ENCODE measurements at places on chromosomes 13 and 19.

DNA sequence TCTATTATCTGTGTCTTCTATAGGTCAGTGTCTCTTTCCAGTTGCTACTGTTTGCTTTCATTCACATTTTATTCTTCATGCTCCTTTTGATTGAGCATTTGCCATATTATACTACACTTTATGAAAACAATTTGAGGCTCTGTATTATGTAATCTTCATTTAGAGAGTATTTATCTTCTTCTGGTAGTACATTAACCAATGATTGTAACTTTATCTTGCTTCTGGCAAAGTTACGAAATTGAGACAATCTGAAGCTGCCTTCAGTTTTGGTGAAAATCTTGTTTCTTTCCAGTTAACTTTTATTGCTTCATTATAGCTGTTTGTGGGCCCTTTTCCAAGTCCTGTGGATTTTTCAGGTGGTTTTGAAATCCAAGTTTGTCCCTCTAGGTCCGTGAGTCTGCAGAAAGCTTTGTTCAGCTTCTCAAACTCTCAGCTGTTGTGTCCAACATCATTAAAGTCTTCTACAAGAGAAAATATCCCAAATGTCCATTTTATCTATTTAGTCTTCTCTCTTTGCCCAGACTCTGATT lies 1255.4 kb upstream of the SPRY2 start:
- no peak for DNase-seq

- DNase-seq, result no peak
Observed at GRCh38 chr19:50657222-50657669, 8.0 kb downstream of the C19orf81 start.

DNA sequence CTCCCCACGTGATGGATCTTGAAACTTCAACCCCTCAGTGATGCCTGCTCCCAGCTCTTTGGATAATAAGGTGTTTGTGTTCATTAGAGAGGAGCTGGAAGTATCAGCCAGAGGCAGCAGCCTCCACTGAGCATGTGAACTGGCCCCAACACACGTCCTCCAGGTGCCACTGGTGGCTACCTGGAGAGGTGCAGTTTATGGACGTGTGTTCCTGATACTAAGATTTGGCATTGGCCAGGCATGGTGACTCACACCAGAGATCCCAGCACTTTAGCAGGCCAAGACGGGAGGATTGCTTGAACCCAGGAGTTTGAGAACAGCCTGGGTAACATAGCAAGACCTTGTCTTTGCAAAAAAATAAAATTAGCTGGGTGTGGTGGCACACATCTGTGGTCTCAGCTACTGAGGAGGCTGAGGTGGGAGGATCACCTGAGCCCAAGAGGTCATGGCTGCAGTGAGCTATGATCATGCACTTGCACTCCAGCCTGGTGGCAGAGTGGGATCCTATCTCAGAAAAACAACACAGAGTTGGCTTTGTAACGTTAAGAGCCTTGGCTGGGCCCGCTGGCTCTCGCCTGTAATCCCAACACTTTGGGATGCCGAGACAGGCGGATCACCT lies 34.4 kb downstream of the SLC25A42 start:
- no peak for DNase-seq

GRCh38 chr19:30330266-30330665 lies 41.9 kb upstream of the ZNF536 start:
- no peak for DNase-seq

DNA sequence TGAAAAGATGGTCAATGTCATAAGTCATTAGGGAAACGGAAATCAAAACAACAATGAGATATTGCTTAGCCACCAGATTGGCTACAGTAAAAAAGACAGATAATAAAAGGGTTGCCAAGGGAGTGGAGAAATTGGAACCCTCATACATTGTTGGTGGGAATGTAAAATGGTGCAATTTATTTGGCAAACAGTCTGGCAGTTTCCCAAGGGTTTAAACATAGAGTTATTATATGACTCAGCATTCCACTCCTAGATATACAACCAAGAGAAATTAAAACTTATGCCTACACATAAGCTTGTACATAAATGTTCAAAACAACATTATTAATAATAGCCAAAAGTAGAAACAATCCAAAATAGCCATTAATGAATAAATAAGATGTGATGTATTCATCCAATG lies 9.9 kb upstream of the ZNF227 start:
- DNase-seq, result no peak

- DNase-seq, result no peak
Observed at GRCh38 chr19:44673510-44673909, 2.2 kb downstream of the CEACAM19 start.

DNA sequence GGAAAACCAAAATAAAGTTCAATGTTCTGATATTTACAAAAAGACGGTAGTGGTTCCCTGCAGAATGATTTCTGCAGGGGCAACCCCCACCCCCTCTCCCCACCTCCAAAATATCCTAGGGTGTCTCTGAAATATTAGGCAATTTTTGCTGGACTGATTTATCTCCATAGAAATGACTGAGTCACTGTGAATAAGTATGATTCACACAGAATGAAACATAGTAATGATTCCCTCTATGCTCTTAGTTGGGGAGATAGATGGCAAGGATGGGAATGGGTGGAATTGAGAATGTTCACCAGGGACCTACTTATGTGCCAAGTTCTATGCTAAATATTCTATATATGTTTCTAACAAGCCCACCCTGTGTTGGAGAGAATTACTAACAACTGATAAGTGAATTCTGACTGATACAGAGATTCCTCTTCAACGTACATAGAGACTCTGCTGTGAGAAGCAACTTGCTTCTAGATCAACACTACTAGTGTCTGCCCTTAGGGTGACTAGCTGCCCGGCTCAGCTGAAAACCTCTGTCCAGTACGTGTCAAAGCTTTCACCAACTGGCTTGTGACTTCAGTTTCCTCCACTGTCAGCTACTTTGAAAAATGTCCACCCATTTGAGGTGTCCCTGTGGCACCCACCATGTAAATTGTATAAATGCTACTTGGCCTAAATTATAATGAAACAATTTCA lies 38.4 kb upstream of the RAP2A start:
- DNase-seq, result no peak

- DNase-seq, result no peak
Observed at GRCh38 chr13:44193731-44194130, 179.9 kb upstream of the SERP2 start.

DNA sequence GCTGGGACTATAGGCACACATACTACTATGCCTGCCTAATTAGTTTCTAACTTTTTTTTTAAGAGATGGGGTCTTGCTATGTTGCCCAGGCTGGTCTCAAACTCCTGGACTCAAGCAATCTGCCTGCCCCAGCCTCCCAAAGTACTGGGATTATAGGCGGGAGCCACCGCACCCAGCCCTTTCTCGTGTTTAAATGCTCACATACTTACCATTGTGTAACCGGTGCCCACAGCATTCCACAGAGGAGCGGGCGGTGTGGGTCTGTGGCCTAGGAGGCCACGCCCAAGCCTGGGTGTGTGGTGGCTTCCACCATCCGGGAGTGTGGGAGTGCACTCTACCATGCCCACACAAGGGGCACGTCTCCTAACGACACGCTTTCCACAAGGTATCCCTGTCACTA lies 7.7 kb downstream of the LMNB2 start:
- no peak for DNase-seq

- DNase-seq, result peak; percentile 87
Observed at GRCh38 chr13:95301183-95301967, at the start of gene ABCC4. Gene ABCC4 (minus strand): TSS chr13:95301451. CDS start chr13:95301314, 137 bp downstream.

DNA sequence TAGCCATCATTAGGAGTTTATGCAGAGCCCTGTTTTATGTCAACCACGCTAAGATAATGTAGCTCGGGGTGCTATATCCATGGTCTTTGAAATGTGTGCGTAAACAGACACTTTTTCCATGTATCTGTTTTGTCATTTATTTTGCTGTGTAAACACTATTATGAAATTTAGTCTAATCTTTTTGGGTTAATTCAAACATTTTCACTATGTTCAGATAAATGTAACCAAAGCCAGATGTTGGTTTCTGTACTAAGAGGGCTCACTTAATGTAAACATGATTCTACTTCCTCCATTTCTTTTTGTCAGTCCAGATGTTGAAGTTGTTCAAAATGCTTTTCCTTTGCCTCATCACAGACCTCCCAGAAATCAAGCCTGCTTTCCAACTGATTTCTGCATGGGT lies 499.5 kb upstream of the GPC6 start:
- DNase-seq, result no peak

DNA sequence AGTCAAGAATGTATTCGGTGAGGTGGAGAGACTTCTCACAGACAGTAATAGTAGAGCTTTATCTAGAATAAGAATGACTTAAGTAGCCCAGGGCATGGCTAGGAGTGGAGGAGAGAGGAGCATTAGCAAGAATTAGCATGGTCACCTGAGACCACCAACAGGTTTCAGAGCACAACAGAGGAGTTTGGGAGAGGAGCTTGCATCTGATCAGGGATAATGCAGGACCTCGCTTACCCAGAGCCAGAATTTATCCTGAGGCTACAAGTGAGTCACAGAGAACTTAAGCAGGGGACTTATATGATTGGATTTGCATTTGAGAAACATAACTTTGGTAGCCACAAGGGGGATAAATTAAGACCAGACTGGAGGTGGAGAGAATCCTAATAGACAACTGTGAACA lies 102.1 kb upstream of the FNDC3A start:
- DNase-seq, result peak; percentile 92

DNA sequence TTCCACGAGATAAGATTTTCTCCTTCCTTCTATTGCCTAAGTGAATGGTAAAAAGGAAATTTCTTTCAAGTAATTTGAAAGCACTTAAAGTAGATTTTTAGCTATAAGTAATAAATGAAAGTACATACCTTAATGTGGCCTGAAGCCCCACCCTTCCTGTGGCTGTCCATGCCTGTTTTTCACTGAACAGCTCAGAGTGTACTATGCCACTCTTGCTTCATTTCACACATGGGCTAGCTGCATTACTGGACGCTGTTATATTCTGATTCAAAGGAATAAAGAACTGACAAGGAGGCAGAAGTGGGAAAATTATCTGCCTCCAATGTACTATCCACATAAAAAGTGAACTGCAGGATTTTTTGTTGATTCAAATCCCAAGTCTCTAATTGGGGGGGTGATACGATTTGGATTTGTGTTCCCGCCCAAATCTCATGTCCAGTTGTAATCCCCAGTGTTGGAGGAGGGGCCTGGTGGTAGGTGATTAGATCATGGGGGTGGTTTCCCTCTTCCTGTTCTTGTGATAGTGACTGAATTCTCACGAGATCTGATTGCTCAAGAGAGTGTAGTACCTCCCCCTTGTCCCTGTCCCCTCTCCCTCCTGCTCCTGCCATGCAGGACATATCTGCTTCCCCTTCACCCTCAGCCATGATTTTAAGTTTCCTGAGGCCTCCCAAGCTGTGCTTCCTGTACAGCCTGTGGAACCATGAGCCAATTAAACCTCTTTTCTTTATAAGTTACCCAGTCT lies 154.7 kb upstream of the SGCG start:
- no peak for DNase-seq

GRCh38 chr19:47471733-47472457 lies at the start of gene SLC8A2:
Gene SLC8A2 (minus strand): TSS chr19:47471893. CDS start chr19:47466403, 5,490 bp downstream.
- DNase-seq, result peak; percentile 90

- no peak for DNase-seq
Observed at GRCh38 chr13:30972888-30973377, 40.5 kb downstream of the TEX26 start.

- no peak for DNase-seq
Observed at GRCh38 chr19:17061205-17061604, 14.0 kb downstream of the HAUS8 start.

Measured in ELF-1 (cell line).